Ovary (tissue), 10 donors: ENCODE measurements at places on chromosomes 11 and 22. TPM values are rescaled to one million over a fixed set of nuclear protein-coding genes. Genes with fewer than 3 reads are reported as not detected.

DNA sequence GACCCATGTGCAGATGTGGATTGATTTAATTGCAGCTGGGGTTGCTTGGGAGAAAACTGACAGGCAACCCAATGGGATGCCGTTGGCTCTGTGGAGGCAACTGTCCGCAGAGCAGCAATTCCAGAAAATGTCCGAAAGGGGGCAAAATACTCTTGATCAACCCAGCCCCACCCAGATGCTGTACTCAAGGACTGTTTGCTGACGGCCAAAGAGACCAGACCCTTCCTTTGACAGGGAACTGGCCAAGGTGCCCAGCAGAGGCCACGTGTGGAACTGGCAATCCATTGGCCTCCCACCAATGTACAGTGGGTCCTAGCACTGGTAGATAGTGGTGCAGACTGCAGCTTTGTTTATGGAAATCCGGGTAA is 29.7 kb upstream of the KCNA4 start:
- DNase-seq: no peak

DNA sequence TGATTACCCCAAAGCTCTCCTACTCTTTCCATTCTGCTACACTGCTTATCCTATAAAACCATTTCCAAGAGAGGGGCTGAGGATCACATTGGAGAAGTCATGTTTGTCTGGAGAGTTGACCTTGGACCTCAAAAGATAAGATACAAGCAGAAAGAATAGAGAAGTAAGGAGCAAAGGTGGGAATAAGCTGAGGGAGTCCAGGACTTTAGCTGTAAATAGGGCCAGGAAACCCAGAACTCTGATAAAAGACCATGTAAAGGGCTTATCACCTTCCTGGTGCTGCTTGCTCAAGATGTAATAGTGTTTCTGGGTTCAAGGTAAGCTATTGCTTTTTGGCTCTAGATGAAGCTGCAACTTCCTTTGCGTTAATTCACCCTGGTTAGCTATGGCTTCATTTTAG is 32.8 kb upstream of the CCDC90B start:
- no peak for DNase-seq

DNA sequence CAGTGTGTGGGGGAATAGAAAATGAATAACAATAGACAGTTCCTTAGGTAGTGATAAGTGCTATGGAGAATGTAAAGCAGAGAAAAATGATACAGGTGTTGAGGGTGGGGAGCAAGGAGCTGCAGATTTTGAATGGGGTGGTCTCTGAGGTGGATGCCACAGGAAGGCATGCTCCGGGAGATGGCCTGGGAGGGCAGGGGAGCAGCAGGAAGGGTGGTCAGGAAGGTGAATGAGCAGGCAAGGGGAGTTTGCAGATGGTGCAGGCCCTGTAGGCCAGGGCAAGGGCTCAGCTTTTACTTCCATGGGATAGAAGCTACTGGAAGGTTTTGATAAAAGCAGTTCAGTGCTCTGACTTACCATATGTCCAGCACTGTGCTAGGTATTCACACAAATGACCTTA is 44.8 kb downstream of the FDX1 start:
- no peak for DNase-seq

DNA sequence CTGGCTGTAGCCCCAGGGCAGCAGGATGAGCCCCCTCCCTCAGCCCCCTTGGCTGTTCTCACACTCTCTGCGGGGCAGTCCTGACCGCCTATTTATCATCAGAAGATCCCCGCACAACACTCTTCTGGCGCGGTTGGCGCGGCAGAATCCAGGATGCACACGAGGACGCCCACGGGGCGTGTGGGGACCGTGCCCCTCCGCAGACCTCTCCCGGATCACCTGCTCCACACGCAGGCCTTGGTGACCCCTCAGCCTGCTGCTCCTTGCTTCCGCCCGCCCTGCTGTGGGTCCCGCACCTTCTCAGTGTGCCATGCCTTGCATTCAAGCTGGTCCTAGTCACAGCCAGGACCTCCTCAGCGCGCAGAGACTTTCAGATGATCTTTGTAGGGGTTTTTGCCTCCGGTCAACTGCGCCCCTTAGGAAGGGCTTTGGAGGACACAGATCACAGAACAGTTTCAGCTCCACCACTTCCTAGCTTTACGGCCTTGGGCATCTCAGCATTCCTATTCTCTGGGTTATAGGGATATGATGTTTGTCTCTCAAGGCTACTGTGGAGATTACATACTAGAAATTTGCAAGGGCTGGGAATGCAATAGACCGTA is 841 bp upstream of the TUB start:
- DNase-seq: no peak

DNA sequence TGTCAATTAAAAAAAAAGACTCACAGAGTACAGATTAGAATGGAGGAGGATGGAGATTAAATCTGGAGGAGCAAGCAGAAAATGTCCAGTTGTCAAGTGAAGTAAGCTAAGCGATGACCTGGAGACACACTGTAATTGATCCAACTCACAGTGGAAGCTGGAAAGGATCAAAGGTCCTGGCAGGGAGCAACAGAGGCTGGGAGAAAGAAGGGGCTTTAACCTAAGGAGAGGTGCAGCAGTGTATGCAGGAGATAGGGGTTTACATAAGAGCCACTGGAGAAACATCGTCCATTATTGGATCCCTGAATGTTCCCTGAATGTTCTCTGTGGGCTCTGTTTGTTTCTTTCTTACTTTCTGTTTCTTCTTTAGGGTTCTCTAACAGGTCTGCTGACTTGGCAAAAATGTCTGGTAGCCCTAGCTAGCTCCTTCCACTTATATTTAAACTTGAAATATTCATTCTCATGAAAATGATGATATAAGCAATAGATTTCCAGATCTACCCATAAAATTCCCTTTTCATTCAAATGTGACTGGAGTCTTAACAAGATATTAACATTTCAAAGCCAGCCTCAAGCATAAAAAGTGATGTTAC is 30.1 kb upstream of the CAT start:
- no peak for DNase-seq

DNA sequence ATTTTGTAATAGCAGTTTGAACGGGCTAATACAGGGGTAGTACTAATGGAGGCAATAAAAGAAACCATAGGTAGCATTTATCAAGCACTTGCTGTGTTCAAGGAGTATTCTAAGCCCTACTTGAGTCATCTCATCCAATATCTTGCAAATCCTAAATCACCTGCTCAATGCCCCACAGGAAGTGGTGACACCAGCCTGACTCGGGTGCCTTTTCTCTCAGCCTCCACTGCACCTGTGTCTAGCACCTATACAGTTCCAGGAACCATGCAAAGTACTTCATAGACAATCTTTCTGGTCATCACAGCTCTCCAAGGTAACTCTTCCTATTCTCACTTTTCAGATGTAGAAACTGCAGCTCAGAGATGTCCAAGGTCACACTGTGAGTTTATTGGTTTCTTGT is 98.0 kb downstream of the PRR5L start:
- no peak for DNase-seq

Gene APOL1
- total RNA-seq: 11.4 TPM

Gene C1QTNF6
- total RNA-seq: 4.9 TPM
